ENCODE measurements at places on chromosomes 13 and 19.

DNA sequence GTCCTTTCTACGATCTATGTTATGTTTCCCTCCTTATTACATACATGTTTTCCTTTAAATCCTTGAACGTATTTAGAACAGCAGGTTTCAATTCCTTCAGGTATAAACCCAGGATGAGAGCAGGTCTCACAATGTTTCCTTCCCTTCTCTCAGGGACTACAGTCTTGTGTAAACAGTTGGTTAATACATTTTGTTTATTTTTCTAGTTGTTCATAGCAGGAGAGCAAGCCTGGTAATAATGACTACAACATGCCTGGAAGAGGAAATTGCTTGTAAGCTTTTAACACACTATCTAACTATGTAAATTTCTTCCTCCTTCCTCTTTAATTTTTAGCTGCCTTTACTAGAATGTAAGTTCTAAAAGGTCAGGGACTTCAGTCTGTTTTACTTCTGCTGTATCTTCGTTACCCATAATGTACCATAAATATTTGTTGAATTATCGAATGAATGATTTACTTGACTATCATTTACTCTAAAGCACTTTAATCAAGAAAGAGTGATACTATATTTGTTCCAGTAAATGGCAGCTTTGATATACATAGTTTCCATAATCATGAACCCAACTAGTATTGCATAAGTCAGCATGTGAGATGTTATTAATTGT lies 28.9 kb upstream of the TNFRSF19 start:
- DNase-seq, result no peak

DNA sequence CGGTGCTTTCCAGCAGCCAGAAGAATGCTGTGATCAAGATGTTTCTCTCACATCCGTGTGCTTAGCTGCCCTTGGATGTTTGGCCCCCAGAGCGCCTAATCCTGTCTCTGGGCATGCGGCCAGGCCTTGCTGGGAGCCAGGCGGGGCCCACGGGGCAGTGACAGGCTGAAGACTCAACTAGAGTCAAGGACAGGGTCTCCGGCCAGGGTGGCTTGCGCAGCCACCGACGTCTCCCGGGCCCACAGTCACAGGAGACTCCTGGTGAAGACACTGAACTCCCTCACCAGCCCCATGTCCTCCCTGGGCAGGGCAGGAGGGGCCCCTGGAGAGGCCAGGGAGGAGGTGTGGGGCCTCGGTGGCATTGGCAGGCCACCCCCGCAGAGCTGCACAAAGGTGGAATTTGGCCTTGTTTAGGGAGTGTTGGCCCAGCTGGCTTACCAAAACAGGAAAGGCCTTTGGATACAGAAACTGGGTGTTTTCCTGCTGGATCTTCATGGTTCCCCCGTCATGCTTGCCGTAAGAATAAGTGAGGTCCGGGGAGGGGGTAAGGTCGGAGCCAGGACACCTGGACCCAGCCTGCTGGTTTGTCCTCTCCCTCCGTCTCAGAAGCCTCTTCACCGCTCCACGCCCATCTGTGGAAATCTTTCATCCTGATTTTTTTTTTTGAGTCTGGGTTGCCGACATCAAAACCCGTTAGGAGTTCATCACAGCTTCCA lies 10.0 kb upstream of the NDUFS7 start:
- DNase-seq, result no peak

GRCh38 chr13:111914241-111915103 lies 152.5 kb upstream of the SOX1 start:
- no peak for DNase-seq

DNA sequence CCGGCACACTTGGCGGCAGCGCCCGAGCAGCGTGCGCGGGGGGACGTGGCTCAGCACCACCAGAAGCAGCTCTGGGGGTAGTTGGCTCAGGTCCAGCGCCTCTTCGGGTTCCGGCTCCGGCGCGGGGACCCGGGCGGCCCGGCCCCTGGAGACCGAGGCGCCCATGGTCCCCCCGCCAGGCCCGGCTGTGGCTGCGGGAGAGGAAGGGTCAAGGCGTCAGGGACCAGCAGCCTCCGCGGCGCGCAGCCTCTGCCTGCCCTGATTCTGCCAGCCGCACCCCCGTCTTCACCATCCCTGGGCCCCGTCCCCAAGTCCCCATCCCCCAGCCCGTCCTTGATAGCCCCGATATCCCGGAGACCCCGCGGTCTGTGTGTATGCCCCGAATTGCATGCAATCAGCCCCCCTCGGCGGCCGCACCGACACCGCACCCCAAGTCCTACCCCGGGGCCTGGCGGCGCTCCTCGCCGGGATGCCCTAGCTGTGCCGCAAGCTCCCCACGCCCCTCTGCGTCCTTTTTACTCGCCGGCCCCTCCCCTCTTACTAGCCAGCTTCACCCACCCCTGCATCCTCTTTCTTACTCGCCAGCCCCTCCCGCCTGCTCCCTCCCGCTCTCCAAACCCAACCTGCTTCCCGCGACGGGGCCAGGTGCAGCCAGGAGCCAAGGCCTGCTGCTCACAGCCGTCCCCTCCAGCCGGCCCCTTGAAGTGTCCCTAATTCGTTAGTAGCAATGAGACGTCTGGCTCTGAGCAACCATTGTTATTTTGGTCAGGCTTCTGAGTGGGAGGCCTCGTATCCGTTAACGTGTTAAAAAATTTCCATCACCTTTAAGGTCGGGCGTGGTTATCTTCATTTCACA lies at the start of gene FBXO27:
Gene FBXO27, minus strand, starts transcription at position 487 of the 856 bp plus-strand sequence. Its CDS starts 322 bp downstream, at position 165.
- DNase-seq, result peak; percentile 9

GRCh38 chr19:2887391-2887914 lies 13.3 kb upstream of the ZNF57 start:
- peak; percentile 83 for DNase-seq

- DNase-seq, result no peak
Measured at GRCh38 chr13:80006940-80007339, 334.0 kb downstream of the SPRY2 start.

- DNase-seq, result no peak
Measured at GRCh38 chr13:112842931-112843391, 126.1 kb upstream of the MCF2L start.

GRCh38 chr19:11551603-11552235 lies 7.3 kb downstream of the ELOF1 start:
- no peak for DNase-seq

GRCh38 chr19:5503598-5503997 lies 48.4 kb downstream of the ZNRF4 start:
- no peak for DNase-seq

- no peak for DNase-seq
Measured at GRCh38 chr13:60158321-60158801, 5.4 kb downstream of the DIAPH3 start.

GRCh38 chr19:47741544-47742140 lies 3.7 kb upstream of the NOP53 start:
- DNase-seq, result no peak

DNA sequence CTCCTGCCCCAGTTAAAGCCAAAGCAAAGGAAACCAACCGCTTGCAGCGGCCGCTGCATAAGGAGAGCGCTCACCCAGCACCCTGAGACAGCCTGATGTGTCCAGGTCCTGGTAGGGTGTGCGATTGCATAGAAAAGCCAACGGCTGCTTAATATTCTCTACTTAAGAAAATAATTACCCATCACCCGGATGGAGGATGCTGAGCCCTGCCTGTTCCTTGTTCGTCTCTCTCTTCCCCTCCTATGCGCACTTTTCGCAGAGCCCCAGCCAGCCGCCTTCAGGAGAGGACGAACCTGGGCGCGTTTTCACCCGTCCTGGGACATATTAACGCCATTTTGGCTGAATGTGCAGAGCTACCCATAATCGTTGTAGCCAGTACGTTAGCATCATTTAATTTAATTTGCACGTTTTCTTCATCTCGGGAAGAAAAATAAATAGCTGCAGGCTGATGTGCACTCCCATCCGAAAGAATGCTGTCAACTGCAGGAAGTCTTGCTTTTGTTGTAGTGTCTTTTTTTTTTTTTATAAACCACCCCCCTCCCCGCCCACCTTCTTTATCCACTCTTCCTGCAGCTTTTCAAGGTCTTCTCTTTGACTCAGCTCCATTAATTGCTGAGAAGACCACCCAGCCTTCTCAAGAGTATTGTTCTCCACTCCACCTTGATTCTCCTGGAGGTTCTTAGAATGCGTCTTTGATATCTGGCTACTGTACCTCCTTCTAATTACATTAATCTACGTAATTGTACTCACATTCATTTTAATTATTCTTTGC lies 214.5 kb downstream of the TEX29 start:
- no peak for DNase-seq

- no peak for DNase-seq
Measured at GRCh38 chr13:31790992-31791391, 51.7 kb downstream of the RXFP2 start.

- DNase-seq, result no peak
Measured at GRCh38 chr19:12064590-12065538, at the start of gene ZNF844. Gene ZNF844, plus strand, starts transcription at chr19:12064731. Its CDS starts 143 bp downstream, at chr19:12064874.

DNA sequence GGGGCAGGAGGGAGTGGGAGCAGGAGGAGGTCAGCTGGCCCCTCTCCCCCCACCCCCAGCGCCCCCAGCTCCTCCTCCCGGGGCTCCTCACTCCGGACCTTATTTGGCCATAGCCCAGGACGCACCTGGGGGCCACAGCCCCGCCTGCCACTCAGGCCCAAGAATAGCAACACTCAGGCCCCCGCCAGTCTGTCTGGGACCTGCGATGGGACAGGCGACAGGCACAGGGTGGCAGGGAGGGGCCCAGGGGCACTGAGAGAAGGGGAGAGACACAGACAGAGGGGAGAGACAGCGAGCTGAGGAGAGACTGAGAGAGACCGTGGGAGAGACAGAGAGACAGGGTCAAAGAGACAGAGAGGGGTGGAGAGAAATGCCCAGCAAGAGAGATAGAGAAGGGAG lies 10.2 kb downstream of the JOSD2 start:
- DNase-seq, result no peak

DNA sequence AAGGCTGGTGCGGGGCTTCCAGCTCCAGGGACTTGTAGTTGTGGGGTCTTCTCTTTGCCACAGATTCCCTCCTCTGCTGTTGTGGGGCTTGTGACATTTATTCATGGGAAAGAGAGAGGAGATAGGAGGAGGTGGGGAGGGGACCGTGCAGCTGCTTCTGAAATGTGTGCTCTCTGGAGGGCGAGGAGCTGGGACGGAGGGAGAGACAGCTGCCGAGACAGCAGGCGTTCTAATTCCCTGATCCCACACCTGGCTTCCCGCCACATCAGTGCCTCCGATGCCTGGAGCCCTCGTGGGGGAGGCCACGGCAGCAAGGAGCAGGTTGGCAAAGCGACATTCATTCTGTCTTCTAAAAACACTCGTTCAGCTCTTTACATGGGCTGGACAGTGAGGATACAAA lies 164.4 kb downstream of the USP12 start:
- DNase-seq, result peak; percentile 46

DNA sequence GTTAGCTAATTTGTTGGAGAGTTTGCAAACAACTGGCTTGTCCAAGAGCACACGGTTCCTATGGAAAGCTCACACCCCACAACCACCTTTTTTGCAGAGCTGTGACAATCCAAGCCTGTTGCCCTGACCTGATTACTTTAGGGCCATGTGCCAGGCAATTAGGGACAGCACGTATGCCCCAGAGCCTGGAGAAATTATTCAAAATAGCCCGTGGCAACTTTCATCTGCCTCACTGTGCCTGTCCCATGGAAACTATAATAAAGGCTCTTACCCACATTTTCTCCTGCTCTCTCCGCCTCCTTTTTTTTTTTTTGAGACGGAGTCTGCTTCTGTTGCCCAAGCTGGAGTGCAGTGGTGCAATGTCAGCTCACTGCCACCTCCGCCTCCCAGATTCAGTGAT lies 18.6 kb upstream of the FBN3 start:
- peak; percentile 10 for DNase-seq

DNA sequence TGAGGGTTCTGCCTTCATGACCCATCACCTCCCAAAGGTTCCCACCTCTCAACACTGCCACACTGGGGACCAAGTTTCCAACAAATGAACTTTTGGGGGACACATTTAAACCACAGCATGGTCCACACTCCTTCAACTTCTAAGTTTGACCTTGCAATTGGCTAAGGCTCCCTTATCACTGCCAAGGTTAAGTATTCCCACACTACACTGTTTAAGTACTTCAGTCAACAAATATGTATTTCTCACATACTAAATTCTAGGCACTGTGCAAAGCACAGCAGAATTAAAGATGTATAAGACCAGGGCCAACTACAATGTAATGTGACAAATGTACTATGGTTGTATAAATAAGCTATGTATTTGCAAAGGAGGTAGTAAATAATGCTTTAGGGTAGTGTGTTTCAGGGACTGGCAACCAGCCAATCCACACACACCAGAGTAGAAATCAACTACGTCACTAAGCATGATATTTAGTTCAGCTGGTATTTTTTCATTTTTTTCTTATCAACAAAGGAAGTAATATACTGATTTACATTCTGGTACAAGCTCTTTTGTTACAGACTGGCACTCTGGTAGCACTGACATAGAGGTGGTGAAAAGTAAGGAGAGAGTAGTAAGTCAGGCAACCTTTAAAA lies 12.2 kb downstream of the NUFIP1 start:
- DNase-seq, result no peak

DNA sequence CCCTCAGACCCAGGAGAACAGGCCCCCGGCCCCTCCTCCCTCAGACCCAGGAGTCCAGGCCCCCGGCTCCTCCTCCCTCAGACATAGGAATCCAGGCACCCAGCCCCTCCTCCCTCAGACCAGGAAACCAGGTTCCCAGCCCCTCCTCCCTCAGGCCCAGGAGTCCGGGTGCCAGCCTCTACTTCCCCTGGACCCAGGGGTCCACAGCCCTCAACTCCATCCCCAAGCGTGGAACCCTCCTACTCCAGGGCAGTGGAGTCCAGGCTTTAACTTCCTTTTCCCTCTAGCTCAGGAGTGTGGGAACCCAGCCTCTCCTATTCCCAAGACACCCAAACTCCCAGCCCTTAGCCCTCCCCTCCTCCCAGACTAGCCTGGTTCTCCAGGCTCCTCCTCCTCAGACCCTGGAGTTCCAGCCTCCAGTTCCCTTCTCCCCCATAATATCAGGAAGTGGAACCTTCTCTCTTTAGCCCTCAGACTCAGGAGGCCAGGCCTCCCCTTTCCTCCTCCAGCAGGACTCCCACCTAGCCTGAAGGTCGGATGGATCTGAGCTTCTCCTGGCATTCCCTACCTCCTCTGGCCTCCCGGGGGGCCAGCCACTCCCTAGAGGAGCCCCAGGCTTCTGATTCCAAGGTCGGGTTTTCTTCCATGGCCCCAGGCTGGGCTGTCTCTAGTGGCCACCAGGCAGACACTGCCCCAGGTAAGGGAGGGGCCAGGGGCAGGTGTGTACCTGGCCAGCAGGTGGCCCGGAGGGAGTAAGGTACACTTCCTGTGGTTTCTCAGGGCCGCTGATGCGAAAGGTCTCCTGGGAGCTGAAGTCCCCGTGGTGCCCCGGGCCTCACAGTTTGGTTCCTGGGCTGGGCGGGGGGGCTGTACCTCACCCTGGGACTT lies at the start of gene TMC4:
Gene TMC4, minus strand, starts transcription at position 690 of the 888 bp plus-strand sequence. Its CDS starts 43 bp downstream, at position 647.
- peak; percentile 86 for DNase-seq
